IPS DF 19.7 (cell line): ENCODE measurements at places on chromosomes 2 and 18.
A peak's percentile ranks its signal among the peaks of the same experiment; 100 is the strongest.

DNA sequence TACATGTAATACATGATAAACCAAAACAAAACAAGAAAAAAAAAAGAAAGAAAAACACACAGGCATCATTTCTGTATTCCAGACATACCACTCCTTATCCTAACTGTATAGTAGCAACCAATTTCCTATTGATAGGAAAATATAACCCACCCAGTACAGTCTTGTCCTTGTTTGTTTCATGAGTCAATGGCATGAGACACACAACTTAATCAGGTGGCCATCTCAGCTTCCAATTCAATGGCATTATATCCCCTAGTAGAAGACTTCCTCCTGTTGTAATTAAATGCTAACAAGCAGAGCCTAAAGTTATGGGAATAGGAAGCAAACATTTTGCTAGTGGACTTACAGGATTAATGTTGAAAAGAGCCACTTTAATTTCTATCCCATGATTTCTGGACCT is 121.0 kb upstream of the NOL4 start:
- no peak for DNase-seq

DNA sequence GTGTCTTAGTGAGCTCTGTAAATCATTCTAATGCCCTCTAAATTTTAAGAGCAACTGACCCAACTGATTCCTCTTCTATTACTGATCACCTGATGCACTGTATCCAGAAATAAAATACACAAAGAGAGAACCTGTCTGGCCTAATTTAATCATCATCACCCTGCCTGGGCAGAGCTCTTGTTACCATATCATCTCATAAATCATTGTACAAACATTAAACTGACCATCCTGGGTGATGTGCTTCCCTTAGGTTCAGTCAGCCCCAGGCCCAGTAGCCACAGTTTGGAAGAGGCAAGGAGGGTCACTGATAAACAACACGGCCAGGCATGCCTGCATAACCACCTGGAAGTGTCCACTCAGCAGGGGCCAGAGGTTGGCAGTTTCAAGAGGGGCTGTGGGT is 22.7 kb upstream of the ACMSD start:
- no peak for DNase-seq

DNA sequence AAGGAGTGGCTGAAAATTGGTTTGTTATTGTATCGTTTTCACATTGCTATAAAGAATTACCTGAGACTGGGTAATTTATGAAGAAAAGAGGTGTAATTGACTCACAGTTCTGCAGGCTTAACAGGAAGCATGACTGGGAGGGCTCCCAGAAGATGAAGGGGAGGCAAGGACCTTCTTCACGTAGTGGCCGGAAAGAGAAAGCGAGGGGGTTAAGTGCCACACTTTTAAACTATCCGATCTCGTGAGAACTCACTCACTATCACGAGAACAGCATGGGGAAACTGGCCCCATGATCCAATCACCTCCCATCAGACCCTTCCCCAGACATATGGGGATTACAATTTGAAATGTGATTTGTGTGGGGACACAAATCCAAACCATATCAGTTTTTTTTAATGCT is 81.6 kb downstream of the FBXO15 start:
- DNase-seq, result no peak

DNA sequence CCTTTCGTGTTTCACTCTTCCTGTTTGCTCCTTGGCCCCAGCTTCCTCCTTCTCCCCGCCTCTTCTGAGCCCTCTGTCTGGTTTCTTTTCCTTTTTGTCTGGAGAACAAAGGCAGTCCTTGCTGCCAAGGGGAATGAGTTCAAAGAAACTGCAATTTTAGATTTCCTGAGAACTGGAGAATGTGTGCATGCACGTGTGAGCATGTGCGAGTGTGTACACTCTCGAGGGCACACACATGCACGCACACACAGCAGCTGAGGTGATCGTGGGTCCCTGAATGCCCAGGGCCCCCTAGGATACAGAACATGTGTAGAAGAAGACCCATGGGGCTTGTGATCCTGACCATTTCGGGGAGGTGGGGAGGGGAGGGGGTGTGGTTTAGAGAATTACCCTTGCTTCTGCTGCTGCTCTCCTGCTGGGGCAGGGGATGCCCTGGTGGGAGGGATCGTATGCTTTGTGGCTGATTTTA is 151.8 kb downstream of the DYSF start:
- no peak for DNase-seq

GRCh38 chr2:100730290-100730868 is 89.6 kb upstream of the NPAS2 start:
- no peak for DNase-seq

- no peak for DNase-seq
Measured at GRCh38 chr2:86015006-86015405, 90.7 kb downstream of the POLR1A start.

DNA sequence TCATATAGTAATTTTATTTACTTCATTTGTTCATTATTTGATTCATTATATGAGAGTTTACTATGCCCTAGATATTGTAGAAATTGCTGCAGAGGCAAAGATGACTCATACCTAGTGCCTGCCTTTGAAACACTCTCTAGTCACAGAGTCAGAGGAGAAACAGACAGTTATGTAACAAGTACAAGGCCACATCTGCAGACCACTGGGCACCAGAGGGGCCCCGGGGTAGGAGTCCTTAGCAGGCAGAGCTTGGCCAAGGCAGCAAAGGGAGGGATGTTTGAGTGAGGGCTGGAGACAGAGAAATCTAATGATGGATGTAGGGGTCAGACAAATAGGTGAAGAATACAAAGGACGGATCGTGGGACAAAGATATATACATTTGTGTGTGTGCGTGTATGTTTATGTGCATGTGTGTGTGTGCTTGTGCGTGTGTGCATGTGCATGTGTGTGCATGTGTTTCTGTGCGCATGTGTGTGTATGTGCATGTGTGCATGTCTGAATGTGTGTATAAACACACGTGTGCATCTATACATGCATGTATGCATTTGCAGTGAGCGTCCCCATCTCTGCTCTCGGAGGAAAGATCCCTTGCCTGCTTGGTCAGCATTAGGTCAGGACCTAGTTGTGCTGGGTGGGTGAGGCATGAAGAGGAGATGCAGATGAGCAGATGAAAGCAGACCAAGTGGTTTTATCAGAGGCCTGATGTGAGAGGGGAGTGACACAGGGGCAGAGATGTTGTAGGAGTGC is 170.6 kb upstream of the MYT1L start:
- no peak for DNase-seq

DNA sequence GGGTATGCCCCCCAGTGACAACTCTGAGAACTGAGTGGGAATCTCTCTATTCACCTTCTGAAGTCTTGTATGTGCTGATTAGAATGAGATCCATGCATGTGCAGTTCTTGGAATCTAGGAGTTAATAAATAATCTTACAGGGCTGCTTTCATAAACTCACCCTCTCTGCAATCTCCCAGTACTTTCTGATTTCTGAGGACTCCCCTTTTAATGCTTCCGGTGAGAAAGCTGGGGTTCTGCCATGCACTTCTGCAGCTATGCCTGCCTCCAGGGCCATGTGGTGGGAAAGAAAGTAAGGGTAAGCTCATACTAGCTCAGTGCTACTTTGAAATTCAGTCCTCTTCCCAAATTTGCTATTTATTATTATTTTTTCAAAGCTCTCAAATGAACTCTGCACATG is 432.9 kb downstream of the MTX2 start:
- DNase-seq, result no peak

DNA sequence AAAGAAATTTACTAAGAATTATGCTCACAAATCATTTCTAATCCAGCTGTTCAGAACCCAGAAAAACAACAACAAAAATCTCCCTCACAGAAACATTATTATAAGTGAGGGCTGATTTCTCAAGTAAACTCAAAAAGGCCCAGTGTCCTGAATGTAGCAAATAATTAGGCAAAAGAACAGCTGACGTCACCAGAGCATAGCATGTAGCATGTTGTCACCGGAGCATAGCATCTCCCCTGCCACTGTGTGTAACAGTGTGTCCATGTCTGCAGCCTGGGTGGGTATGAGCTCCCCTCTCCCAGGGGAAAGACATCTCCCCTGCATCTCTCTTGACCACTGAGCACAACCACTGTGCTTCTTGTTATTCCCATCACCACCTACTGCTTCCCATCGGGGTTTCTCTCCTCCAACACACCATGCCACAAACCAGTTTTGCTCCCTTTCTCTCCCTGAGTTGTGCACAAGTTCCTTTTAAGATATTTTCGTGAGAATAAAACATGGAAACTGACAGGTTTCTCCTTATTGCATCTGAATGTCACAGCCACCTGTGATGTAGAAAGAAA is 126.7 kb downstream of the CABYR start:
- no peak for DNase-seq

GRCh38 chr2:10141736-10142639 is 19.4 kb downstream of the RRM2 start:
- DNase-seq, result no peak

- DNase-seq, result no peak
Measured at GRCh38 chr2:37645362-37645761, 26.1 kb downstream of the CDC42EP3 start.

GRCh38 chr2:176753752-176754474 is 458.7 kb upstream of the HNRNPA3 start:
- no peak for DNase-seq

GRCh38 chr2:7437141-7437540 is 519.9 kb downstream of the RNF144A start:
- DNase-seq, result no peak

- no peak for DNase-seq
Measured at GRCh38 chr2:96927405-96928171, 57.7 kb upstream of the SEMA4C start.

- no peak for DNase-seq
Measured at GRCh38 chr2:21291426-21291825, 167.7 kb downstream of the TDRD15 start.

GRCh38 chr2:43225788-43226557 is 433 bp downstream of the ZFP36L2 start:
- no peak for DNase-seq

DNA sequence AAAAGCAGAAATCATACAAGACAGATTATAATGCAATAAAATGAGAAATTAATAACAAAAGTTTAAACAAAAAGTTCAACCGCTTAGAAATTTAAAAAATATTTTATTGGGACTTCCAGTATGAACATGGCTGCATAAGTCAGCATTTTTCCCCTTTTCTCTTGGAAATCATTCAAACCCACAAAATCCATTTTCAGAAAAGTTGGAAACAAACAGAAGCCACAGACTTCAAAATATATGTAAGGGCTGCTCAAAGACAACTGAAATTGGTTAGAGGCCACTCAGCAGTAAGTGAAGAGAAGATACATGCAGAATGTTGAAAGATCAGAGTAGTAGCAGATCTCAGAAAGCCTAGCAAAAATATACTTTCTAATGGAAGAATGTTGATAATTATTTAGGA is 194.0 kb downstream of the DYSF start:
- no peak for DNase-seq

DNA sequence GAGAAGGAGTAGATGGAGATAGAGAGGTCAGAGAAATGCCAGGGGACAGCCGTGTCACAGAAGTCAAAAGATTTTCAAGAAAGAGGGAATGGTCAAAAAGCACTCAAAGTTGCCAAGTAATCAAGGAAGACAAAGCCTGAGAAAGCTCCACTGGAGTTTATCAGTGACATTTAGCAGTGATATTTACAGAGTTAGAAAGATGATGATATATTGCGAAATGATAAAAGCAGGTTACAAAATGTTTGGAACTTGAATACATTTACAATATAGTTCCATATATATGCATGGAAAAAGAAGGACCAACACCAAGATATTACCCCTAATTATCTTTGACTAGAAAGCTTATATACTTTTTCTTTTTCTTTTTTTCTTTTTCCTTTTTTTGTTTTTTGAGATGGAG is 20.4 kb downstream of the ZNF2 start:
- DNase-seq, result no peak

- DNase-seq, result no peak
Measured at GRCh38 chr18:63505566-63506335, 29.0 kb downstream of the SERPINB5 start.

- no peak for DNase-seq
Measured at GRCh38 chr18:22570492-22570891, 152.8 kb upstream of the CTAGE1 start.

DNA sequence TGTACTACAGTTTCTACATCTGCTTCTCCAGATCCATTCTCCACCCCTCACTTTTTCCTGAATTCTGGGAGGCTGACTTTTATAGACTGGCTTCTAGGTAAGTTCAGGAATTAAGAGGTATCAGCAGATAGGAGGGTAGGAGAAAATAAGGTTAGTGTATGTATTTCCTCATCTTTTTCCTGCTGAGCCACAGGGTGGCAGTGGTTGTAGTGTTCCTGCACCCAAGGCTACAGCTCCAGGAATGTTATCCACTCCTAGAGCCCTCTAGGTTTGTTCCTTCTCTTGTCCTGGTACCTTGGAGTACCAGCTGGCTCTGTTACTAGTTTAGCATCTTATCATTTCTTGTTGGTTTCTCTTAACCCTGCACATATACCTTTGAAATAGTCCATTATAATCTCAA is 40.7 kb upstream of the C2orf66 start:
- DNase-seq, result no peak

GRCh38 chr18:23932385-23933067 is 82.0 kb upstream of the TTC39C start:
- no peak for DNase-seq

- DNase-seq, result peak; percentile 50
Measured at GRCh38 chr2:227871375-227871791, at the start of gene DAW1. Gene DAW1, plus strand, starts transcription at chr2:227871631. Its CDS starts 59 bp downstream, at chr2:227871690.

GRCh38 chr2:20475567-20475952 is 28.7 kb downstream of the RHOB start:
- no peak for DNase-seq

- no peak for DNase-seq
Measured at GRCh38 chr2:27627963-27628766, 647 bp downstream of the CCDC121 start.

GRCh38 chr2:227033471-227034148 is 130.4 kb downstream of the COL4A4 start:
- DNase-seq, result peak; percentile 23

DNA sequence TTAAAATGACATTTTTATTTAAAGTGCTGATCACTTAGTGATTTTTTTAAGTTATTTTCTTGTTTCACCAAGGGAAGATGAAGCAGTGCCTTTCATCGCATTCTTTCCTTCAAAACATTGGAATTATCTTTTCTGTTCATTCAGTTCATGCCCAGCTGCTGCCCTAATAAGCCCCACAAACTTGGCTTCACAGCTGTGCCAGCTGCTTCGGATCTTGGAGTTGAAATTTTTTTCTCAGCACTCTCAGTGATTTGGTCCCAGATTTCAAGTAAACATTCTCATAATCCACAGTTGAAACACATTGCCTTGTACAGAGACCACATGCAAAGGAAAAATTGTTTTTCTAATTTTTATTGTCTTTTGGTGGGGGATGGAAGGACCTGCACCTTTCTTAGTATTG is 353.3 kb upstream of the LRP1B start:
- DNase-seq, result no peak

- DNase-seq, result no peak
Measured at GRCh38 chr2:28252311-28252710, 140.3 kb upstream of the FOSL2 start.

GRCh38 chr2:160318218-160318617 is 118.1 kb upstream of the ITGB6 start:
- no peak for DNase-seq

DNA sequence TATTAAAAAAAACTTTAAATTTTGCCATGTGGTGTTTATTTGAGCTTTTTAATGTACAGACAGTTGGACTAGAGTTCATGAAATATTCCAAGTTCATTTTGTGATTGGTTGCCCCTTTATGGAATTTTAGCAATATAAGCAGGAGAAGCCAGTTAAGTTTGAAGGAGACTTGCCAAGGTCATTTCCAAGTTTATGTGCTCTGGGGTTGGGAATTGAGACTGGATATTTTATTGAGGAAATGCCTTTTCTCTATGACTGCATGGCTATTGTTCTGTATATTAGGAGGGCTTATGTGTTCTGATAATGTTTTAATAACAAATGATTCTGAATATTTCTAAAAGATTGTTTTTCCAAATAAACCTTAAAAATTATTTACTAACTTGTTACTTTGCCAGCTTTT is 67.0 kb upstream of the TCF4 start:
- DNase-seq, result no peak

- DNase-seq, result no peak
Measured at GRCh38 chr2:170361090-170361936, 183.4 kb downstream of the MYO3B start.
